ENCODE measurements at places on chromosomes 4 and X.

DNA sequence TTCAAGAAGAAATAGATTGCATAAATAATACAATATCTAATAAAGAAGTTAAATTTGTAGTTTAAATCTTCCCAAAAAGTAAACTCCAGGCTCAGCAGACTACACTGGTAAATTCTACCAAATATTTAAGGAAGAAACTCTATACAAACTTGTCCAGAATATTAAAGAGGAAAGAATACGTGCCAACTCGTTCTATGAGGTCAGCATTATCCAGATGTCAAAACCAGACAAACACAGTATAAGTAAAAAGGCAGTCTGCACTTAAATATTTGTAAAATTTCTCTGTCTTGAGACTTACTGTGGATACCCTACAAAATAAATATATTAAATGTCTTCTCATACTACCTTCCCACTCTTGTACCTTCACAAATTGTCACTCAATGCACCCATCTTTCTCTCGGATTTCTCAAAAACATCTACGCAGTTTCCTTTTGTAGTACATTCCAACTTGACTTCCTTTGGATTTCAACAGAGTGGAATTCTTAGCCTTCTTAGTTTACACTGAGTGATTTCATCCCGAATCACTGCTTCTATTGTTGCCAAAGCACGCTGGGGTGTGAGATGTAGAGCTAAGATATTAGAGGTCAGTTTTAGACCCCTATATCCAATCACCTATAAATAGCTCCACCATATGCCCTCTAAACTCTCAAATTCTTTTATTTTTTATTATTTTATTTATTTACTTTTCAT, 71.6 kb upstream of the MAB21L2 start:
- no peak for DNase-seq

DNA sequence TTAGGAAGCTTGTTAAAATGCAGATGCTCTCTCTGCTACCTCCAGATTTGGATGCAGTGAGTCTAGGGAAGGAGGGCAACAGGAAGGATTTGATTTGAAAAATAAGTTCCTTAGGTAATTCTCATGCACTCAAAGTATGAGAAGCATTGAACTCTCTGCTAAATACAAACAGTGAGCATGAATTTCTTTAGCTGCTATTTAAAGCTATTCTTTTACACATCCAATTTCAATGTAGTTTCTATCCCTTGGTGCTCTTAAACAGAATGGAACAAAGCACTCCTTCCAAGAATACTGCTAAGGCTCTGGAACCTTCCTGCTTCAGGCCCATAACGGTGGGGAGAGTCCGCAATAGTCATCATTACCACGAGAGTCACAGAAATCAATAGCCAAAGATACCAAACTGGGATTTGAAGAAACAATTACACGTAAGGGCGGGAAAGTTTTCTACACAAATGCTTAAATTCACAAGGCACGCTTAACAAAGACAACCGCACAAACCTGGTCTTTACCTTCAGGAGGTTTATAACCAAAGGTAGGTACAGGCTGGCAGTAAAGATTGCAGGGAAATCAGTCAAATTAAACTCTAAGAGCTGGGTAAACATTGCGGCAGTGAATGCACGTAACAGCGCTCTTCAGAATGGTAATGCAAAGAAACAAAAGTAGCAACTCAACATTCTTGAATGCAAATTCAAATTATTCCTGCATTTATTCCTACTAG, 123.2 kb upstream of the NAP1L5 start:
- DNase-seq = no peak

DNA sequence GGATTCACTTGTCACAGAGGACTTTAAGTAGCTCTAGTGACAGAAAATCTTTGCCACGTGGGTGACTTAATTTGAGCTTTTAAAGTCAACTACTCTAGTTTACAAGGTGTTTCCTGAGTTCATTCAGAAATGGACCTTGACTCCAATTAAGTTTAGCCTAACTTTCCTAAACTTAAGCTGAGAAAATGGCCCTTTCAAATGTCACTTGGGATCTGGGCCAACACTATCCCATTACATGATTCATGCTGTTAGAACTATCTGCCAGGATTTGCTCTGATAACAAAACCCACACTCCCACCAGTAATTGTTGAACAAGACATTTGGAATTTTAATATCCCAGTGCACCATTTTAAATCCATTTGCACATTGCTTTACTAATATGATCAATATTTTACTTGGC, 40.8 kb downstream of the C4orf46 start:
- no peak for DNase-seq

- no peak for DNase-seq
Observed at GRCh38 chr4:48698029-48698971, 81.8 kb downstream of the FRYL start.

- DNase-seq = no peak
Observed at GRCh38 chr4:91226867-91227266, 1076.9 kb upstream of the GRID2 start.

DNA sequence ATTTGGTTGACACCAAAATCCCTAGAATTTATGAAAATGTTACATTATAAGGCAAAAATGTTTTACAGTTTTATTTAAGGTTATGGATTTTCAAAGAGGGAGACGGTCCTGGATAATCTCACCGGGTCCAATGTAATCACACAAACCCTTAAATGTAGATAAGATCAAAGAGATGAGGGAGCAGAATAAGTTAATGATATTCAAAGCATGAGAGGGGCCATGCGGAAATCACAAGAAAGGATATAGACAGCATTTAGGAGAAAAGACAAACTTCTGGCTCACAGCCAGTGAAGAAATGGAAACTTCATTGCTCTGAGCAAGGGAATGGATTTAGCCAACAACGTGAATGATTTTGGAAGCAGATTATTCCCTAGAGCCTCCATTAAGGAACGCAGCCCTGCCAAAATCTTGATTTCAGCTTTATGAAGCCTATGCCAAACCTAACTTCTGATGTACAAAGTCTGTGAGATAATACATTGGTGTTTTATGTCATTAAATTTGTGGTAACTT, 684.4 kb upstream of the GNPDA2 start:
- no peak for DNase-seq

DNA sequence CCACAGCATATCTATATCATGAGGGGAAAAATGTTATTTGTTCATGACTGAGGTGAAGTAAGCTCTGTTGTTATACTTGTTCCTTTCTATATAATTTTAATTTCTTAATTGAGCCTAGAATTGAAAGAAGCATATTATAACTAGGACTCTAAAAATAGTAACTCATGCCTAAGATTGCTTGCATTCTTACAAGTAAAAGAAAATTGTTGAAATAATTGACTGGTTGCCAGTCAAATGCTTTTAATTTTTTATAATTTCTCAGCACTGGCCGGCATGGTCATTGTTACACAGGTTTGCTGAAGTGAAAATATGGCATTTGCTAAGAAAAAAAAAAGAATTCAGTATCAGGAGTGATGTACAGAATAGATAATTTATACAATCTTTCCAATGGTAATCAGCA, 104.8 kb downstream of the GASK1B start:
- DNase-seq = no peak

- no peak for DNase-seq
Observed at GRCh38 chr4:171025776-171026175, 787.4 kb upstream of the GALNTL6 start.

GRCh38 chrX:64842492-64842891, 133.8 kb downstream of the ZC4H2 start:
- no peak for DNase-seq

GRCh38 chr4:70997036-70997435, 3.6 kb downstream of the DCK start:
- no peak for DNase-seq

DNA sequence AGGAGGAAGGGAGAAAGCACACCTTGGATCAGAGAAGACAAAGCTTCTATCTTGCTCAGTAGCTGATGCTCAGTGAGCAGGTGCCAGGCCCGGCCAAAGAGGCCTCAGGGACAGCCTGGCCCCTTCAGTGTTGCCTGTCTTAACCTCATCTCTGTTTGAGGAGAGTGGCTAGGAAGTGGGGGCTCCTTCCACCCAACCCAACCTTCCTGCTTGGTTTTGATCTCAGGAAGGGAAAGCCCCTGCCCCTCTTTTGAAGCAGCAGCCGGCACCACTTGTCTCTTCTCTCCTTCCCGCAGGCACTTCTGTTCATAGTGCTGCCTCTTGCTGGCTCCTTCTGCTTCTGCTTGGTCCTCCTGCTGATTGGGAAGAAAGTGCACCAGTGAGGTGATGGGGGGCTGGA, 2.4 kb upstream of the AFF2 start:
- DNase-seq = no peak

- no peak for DNase-seq
Observed at GRCh38 chr4:140662082-140662869, 93.5 kb upstream of the UCP1 start.

DNA sequence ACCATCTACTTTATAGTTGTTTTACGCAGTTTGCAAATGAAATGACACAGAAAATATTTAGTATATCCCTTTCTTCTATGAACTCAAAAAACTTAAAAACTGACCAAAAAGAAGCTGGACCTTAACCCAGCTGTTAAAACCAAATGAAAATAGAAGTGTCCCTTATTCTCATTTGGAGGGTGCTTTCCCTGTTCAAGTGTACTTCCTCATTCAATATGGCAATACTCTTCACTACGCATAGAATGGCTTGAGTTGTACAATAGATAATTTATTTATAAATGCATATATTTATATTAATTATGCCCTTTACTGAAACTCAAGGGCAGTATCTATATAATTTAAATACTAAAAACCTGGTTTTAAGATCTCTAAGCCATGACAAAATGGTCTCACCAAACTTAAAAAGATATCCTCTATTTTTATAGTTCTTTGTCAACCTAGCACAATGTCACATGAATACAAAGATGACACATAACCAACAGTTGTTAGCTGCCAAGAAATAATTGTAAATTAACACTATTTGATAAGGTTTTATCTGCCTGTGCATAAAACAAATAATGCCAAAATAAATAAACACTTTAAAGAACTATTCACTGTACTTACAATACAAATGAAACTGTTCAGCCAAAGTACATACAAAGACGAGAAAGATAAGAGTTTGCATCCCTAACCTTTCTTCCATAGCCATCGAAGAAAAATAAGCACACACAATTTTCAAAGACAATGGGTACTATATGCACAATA, 25.2 kb downstream of the YTHDC1 start:
- no peak for DNase-seq

DNA sequence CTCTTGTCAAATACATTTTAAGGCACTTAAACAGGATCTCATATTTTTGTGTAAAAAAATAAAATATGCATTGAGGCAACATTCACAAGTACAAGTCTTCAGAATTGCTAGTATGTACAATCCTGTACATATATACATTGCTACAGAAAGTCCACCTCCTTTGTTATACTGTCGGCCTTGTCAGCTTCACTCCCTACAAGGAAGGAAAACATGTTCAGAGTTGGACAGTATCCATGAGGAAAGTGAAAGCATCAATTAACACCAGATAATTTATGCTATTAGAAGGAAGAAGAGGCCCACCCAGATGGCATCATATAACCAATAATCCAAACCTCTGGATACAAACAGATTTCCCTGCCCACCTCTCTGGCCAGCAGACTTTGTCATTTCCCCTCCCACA, 42.0 kb downstream of the REELD1 start:
- no peak for DNase-seq

DNA sequence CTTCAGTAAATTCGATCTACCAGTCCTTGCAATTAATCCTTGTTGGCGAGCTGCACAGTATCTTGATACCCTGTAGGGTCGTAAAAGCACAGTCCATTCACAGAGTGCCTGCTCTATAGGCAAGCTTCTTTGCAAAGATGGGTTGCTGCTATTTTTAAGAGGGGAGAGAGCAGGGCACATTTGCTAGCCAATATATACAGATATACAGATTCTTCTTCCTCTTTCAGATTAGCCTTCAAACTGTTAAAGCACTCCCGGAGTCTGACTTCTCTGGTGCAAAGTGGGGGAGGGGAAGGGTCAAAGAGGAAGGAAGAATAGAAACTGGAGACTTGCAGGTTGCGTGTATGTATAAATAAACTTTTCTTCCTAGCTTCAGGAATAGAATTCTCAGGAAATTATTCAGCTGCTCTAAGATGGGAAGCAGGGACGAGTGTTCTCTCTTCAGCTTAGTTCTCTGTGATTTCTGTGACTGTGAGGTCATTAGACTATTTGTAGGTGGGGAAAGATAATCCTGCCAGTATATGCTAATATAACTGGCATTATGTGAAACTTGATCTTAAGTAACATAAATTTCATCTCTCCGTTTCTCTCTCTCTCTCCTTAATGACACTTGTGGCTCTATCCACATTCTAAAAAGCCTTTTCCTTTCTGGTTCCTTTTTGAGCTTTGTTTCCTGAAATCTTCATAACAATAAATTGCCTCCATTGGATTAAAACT, at the start of gene CYSLTR1:
TSS of gene CYSLTR1 (minus strand) at position 242 of the 717 bp plus-strand sequence. CDS start 53,865 bp downstream, outside the sequence.
- DNase-seq = no peak

DNA sequence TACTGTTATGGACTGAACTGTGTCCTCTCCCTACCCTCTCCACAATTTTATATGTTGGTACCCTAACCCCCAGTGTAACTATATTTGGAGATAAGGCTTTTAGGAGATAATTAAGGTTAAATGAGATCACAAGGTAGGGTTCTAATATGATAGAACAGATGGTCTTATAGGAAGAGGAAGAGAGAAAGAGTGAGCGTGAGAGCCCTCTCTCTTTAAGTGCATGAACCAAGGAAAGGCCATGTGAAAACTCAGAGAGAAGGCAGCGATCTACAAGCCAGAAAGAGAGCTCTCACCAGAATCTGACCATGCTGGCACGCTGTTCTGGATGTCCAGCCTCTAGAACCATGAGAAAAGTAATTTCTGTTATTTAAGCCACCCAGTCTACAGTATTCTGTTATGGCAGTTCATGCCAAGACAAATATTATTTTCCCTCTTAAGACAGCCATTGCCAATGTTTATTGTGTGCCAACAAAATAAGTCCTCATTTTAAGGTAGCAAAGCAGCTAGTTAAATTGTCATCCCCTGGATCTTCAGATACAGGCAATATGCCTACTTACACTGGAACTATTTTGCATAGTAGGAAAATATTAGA, 336.2 kb downstream of the MID1IP1 start:
- no peak for DNase-seq

GRCh38 chr4:34250562-34250961, 1993.8 kb downstream of the ARAP2 start:
- DNase-seq = no peak

DNA sequence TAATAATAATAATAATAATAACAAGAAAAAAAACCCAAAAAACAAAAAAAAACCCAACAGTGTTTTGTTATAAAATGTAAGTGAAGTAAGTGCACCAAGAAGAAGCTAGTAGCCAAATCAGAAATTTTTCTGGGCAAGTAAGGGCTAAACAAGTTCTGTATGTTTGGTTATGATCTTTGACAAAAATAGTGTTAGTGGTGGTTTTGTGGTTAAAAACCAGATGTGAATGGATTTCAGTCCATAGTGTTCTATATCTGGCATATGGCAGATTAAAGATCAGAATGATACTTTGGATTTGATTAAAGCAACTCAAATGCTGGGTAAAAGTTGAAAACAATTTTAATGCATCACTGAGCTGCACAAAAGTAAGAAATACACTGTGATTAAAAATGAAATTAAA, 116.5 kb upstream of the NDST4 start:
- no peak for DNase-seq
